ENCODE measurements at places on chromosomes 13 and 19.

GRCh38 chr19:19468424-19469050, 46.8 kb downstream of the TSSK6 start:
- DNase-seq = no peak

GRCh38 chr19:51079481-51080110, 3.1 kb downstream of the KLK14 start:
- DNase-seq = no peak

DNA sequence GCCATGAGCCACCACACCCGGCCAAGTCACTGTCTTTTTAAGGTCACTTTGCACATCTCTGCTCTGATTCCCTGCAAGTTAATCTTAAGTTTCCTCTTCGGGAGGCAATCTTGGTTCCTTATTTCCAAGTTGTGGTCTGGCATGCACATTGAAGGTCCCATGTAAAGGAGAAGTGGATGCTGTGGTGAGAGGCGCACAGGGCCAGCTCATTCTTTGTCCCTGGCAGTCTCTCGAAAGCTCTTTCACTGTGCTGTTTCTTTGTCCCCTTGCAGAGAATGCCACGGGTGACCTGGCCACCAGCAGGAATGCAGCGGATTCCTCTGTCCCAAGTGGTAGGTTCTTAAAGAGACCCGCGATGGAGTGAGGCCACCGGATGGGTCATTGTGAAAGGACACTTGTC, 16.4 kb upstream of the C19orf33 start:
- DNase-seq = peak; percentile 58

- no peak for DNase-seq
These were observed 10.8 kb downstream of the FFAR2 start for GRCh38 chr19:35458731-35459391.

DNA sequence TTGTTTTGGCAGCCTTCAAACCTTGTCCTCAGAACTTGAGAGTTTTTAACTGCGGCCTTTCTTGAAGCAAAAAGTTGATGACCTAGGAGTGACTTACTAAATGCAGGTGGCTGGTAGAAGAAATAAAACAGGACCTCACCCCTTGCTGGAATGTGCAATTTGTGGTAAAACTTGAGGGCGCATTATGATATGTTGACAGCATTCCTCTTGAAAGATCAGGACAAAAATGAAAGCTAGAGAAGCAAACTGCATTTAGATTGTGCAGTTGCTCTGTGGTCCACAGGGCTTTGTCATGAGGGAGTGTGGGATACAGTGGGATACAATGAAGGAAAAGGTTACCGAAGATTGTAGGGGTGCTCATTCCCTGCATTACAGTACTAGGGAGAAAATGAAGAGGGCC, 504.2 kb downstream of the GPC6 start:
- no peak for DNase-seq

DNA sequence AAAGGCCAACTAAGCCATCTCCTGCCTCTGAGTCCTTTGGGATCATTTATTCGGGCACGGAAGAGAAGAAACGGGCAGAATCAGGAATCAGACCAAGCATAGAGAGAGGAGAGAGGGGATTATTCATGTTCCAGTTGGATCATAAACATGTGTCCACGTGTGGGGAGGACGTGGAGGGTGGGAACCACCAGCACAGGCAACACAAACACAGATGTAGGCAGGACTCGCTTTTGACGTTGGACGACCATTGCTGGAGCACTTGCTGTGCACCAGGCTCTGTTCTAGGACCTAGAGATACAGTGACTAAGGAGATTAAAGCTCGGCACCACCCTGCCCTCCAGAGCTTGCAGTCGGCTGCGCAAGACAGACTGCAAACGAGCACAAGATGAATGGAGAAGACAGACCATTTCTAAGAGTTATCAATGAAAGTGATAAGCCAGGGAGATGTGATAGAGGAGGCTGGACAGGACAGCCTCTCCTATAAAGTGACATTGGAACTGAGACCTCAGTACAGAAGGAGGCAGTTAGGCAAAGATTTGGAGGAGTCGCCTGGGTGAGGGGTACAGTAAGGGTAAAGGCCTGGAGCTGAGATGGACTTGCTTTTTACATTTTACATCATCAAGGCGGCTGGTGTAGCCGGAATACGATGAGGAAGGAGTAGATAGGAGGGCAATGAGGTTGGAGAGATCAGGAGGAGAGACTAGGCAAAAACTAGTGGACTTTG, 716 bp downstream of the SH2D3A start:
- DNase-seq = no peak

GRCh38 chr13:30134578-30134977, 172.8 kb downstream of the KATNAL1 start:
- DNase-seq = no peak

GRCh38 chr19:13931391-13932148, 6.6 kb downstream of the PODNL1 start:
- no peak for DNase-seq

GRCh38 chr19:2618611-2619010, 83.9 kb downstream of the GNG7 start:
- peak; percentile 82 for DNase-seq

DNA sequence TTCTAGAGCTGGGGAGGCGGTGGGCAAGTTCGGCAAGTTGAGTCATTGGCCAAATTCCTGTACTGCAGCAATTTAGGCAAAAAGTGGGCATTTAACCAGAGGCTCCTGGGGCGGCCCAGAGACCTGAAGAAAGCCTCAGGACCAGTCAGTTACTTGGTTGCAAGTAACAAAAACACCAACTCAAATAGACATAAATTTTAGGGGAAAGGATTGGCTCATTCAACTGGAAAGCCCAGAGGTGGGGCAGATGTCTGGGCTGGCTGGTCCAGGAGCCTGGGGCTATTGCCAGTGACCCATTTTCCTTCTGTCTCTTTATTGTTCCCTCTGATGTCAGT, 97.1 kb downstream of the SIPA1L3 start:
- DNase-seq = no peak

DNA sequence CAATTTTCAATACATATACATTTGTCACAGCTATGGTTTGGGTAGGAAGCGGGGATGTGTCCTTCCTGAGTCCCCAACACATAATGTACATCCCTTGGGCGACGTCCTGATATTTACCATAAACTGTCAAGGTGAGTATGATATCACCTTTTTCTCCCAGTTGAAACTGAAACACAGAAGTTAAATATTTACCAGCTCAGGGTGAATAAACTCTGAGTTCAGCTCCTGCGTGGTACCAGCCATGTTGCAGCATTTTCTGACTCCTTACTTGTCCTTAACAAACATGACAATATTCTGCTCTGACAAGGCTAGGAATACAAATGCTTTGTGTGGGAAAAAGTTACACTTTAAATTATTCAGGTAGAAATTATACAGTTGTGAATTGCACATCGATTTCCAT, 294.2 kb downstream of the TEX29 start:
- DNase-seq = no peak

DNA sequence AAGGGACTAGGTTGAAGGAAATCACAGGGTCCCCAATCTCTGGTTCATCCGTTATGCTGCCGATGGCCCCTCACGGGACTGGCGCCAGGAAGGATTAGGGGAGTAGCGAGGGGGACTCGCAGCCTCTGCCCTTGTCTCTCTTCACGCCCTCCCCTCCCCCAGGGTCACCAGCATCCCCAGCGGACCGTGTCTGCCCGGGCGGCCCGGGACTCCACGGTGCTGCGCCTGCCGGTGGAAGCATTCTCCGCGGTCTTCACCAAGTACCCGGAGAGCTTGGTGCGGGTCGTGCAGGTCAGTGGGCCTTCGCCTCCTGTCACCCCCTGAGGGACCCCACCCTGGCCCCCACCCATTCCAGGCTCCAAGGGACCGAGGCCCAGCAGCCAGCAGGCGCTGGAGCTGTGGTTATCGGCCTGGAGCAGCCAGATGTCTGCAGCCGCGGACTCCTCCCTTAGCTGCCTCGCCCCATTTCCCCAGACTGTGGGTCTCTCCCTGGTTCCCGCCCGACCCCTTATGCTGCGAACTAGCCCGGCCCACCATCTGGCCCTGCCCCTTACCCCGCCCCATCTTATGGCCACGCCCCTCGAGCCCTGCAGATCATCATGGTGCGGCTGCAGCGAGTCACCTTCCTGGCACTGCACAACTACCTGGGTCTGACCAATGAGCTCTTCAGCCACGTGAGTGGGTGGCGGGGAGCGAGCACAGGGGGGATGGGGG, 5.4 kb downstream of the PNPLA6 start:
- DNase-seq = no peak
